ENCODE measurements at places on chromosomes 3 and 15.
A peak's percentile ranks its signal among the peaks of the same experiment; 100 is the strongest.

DNA sequence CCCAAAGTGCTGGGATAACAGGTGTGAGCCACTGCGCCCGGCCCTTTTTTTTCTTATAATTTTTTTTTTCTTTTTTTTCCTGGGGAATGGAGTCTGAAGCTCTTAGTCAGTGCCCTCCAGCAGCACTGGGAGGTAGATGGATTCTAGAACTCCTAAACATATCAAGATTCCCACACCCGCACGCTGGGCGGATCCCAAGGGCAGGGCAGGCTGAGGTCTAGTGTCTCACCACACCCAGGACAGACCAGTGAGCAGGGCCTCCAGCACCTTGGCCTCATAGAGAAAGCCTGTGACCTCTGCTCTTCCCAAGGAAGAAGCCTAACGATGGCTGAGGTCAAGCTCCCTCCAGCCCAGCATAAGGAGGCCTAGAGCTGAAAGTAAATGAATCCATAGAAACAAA is 153.7 kb upstream of the MEF2A start:
- DNase-seq, result no peak

- no peak for DNase-seq
Observed at GRCh38 chr15:80679167-80679803, 15.8 kb upstream of the ABHD17C start.

GRCh38 chr15:56824175-56824574 is 90.9 kb upstream of the ZNF280D start:
- DNase-seq, result no peak

DNA sequence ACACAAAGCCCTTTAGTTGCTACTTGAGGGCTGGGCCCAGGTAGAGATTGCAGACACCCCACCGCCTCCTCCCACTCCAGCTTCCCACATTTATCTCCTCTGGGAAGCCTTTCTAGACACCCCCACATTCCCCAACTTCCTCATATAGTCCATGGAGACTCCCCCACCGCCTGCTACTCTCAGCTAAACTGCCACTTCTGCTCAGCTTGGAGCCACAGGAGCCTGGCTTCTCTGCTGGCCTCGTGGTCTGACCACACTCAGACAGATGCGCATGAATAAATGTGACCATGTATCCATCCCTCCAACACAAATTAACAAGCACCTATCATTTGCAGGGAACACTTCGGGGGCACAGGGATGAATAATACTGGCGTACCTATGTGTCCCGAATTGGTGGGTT is 10.5 kb upstream of the ACSBG1 start:
- DNase-seq, result no peak

GRCh38 chr3:172065527-172065926 is 26.1 kb downstream of the FNDC3B start:
- peak; percentile 63 for DNase-seq

DNA sequence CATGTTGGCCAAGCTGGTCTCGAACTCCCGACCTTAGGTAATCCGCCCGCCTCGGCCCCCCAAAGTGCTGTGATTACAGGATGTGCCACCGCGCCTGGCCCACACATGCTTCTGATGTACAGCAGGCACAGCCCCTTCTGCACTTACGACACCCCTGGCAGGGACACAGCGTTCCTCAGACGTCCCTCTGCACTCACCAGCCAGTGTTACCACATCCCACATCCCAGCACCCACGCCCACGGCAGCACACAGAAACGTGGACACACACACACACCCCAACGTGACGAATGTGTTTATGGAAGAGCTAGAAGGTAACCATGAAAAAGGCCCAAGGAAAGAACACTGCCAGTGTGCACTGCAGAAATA is 576 bp upstream of the RPAP1 start:
- DNase-seq, result peak; percentile 89

- peak; percentile 72 for DNase-seq
Observed at GRCh38 chr3:48301800-48302166, 31.7 kb downstream of the SPINK8 start.

DNA sequence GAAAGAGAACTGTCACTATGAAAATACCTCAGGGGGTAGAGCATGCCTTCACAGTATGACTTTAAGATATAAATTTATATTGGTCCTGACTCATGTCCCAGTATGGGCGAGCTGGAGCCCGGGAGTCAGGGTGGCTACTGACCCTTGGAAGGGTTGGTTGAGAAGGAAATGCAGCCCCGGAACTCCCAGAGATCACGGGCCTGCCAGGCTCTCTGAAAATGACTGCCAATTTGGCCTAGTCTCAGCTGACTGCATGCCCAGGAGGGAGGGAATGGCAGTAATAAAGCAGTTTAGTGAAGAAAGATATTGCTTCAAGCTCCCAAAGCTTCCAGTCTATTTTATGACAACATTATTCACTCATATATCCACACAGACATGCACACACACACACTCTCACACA is 299.0 kb downstream of the NR2F2 start:
- DNase-seq, result no peak

- DNase-seq, result no peak
Observed at GRCh38 chr3:183959214-183959613, 58.5 kb downstream of the ABCC5 start.

DNA sequence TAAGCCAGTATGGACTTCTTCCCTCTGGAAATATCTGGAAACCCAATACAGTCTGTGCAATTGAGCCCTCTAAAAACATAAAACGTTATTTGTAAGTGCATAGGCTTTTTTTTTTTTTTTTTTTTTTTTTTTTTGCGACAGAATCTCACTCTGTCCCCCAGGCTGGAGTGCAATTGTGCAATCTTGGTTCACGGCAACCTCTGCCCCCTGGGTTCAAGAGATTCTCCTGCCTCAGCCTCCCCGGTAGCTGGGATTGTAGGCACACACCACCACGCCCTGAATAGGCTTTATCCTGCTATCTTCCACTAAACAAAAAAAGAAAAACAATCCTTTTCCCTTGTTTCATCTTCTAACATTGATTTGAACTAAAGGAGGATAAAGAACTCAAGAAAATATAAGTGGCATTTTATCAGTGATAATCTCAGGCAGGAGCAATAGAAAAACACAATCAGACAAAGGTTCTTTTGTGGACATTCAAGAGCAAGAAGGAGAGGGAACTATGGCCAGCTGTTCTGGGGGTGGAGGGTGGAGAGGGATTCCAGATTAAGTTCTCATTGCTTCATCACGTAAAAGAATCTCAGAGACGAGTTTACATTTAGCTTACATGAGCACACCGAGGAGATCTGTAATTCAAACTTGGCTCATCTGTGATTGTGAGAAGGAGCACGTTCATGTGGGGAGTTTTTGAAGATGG is 68.6 kb downstream of the ITGB5 start:
- peak; percentile 71 for DNase-seq

- no peak for DNase-seq
Observed at GRCh38 chr3:177887475-177887874, 648.8 kb upstream of the KCNMB2 start.

DNA sequence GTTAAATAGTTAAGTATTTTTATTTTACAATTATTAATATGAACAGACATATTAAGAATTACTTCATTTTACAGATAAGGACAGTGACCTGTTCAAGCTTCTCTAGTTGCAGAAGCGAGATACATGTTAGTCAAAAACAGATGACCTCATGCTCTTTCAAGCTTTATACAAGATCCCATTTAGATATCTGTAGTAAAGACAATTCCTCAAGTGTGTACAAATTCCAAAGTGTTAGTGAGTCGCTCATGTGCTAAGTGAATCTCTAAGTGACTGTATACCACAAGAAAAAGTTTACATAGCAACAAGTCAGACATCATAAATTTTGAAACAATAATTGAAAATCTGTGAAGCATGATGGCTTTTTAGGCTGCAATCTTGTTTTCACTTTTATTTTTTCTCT is 293.8 kb downstream of the ROBO1 start:
- peak; percentile 32 for DNase-seq

GRCh38 chr3:71568207-71568606 is 15.3 kb downstream of the FOXP1 start:
- no peak for DNase-seq

- no peak for DNase-seq
Observed at GRCh38 chr3:59046839-59047238, 3.0 kb downstream of the CFAP20DC start.

DNA sequence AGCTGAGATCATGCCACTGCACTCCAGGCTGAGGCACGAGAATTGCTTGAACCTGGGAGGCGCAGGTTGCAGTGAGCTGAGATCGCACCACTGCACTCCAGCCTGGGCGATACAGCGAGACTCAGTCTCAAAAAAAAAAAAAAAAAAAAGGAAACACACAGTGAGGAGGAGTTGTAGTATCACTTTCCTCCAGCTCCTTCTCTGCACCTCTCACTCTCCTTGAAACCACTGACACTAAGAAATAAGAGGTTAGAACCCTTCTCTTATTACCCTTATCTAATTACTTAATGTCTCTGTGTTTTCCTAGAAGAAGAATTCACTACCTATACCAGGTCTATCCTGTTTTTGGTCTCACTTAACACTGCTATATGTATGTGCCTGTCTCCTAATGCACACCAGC is 31.7 kb downstream of the RAB27A start:
- no peak for DNase-seq

DNA sequence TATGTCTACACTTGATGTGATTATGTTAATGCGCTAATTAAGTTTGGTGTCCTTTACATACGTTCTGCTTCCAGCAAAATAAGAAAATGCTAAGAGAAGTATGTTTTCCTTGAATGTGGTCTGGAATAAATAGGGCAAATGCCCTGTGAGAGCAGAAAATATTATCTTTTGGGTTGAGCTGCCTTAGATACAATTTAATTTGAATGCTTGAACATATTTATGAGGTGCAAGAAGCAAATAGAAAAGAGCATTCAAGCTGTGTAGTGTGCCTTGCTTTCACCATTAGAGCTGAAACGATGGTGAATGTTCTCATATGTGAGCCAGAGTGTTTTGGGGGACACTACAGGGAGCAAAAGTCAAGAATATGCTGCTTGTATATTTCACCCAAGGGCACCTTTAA is 15.9 kb upstream of the ARNT2 start:
- DNase-seq, result no peak
